ENCODE measurements at places on chromosomes 4 and X.

- peak; percentile 1 for DNase-seq
Measured at GRCh38 chrX:76253432-76253831, 80.6 kb downstream of the PBDC1 start.

DNA sequence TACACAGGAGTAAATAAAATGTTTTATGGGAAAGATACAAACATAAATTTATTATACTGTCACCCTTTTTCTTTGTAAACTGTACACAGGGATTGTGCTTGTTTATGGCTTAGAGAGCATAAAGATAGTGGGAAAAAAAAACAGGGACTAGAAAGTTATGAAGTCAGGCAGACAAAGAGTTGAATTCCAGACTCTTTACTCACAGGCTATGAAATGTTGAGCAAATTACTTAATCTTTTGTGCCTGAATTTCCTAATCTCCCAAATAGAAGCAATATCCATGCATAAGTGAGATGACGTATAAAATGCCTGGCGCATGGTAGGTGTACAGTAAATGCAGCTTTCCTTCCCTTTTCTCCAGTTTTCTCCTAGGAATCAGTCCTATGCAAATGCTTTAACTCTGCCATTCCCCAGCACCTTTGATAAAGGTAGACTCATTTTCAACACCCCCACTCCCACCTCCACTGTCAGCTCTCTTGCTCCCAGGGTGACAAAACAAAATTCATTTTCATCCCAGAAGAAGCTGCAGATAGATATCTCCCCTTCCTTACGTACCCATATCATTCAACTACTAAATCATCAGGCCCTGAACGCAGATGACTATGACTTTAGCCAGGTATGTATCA, 44.5 kb upstream of the BTC start:
- DNase-seq, result no peak

DNA sequence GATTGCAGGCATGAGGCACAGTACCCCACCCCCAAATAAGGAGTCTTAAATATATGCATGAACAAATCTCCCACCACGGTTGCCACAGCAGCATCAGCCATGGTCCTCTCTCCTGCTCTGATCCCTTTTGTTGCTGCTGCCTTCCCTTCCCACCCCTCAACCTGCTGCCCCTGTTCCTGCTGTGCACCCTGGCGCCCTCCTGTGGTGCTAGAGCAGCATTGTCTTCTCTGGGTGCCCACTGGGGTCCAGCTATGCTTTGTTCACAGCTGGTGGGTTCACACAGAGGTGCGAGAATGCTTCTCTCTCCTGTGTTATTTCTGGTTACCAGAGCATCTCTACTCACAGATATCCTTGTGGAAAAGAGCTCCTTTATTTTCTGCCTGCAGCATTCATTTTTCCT, 116.2 kb downstream of the GATB start:
- DNase-seq, result peak; percentile 27

GRCh38 chr4:141638230-141638629, 1.8 kb downstream of the IL15 start:
- no peak for DNase-seq

DNA sequence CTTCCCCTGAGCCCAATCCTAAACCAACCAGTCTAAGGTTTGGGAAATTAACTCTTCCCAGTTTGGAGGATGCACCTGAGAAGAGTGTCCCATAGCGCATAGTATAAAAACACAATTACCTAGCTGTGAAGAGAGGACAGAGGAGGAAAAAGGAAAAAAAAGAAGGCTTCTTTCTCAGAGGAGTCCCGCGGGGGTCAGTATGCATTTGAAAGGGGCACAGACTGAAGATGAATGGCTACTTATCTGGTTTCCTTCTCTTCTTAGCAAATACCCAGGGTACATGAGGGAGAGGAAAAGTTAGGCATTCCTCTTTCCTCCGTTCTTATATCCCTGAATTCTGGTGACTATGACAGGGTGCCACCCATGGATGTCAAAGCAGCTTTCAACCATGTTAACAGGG, 96.9 kb downstream of the TMEM47 start:
- DNase-seq, result no peak

- peak; percentile 23 for DNase-seq
Measured at GRCh38 chrX:989959-990510, 222.4 kb downstream of the CRLF2 start.

DNA sequence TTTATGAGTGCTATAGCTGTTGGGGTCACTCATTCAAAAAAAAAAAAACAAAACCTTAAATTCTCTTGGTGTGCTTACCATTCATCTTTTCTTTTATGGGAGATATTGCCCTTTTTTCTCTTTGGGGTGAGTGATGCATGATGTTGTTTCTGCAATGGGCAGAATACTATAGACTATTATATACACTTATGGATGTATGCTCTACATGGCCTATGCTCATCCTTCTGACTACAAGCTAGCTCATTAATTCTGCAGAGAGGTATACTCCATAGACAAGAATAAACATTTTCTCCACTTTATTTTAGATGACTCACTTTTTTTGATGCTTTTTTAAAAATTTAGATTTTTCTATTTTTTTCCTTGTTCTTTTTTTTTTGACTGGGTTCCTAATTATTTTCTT, 160.3 kb upstream of the ANK2 start:
- no peak for DNase-seq

DNA sequence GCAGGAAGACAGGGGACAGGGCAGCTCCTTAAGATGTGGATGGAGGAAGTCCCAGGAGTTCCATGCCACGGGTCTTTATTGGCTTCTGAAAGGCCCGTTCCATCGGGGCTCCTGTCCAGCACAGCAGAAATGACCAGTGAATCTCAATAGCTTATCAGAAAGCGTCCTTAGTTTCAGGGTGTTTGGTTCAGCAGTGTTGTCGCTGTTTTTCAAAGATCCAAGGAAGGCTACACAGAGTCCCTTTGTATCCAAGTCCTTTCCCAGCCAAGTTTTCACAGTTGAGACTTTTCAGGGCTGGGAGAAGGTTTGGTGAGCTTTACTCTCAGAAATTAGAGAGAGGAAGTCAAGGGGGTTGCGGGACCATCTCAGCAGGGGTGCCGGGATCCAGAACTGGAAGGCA, 5.0 kb upstream of the ZCCHC4 start:
- no peak for DNase-seq

DNA sequence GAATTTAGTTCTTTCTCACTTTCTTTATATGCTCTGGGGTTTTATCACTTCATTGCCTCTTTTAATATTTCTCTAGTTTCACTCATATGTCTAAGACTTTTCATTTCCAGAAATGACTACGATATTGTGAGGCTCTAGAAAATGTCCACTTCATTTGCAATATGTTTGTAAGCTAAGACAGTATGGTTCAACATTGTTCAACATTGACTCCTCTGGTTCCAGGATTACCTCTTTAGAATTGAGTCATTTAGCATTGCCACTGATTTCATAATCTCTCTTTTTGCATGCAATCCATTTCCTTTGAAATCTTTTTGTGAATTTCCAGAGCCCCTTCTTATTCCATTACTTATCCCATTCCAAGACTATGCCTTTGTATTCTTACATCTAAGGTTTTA, 32.3 kb downstream of the BBS12 start:
- DNase-seq, result no peak

- DNase-seq, result no peak
Measured at GRCh38 chr4:114791976-114792375, 193.4 kb downstream of the UGT8 start.

DNA sequence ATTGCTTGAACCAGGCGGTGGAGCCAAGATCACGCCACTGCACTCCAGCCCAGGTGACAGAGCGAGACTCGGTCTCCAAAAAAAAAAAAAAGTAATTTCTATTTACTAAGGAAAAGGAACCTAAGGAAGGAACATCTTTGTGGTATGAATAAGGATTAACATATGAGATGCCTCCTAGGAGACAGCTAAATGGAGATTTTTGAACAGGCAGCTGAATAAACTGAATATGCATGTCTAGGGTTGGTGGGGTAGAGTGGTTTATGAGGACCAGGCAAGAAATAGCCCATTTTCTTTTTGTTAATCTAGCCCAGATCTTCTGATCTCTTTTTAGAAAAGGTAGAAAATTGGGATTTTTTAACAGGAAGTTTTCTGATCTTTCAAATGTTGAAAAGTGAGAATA, 59.9 kb upstream of the TBC1D14 start:
- no peak for DNase-seq

- no peak for DNase-seq
Measured at GRCh38 chr4:25839233-25839632, 23.6 kb downstream of the SEL1L3 start.

Data from neural crest cell (in vitro differentiated cells).